ENCODE measurements at places on chromosomes 7 and 10.

DNA sequence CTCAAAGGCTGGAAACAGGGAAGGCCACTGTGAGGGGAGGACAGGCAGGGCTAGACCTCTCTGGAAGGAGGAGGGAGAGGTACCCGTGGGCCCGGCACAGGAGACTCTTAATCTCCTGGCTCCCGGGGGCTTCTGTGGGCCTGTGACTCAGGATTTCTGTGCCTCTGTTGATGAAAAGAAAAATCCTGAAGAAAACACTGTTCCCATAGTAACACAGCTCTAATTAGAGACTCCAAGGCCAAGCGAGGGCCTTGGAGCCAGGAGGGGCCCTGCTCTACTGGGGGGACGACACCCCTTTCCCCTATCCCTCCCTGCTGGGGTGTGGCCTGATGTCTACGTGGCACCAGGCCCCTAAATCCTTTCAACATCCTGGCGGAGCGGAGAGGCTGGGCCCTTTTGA, 174.1 kb upstream of the TNRC18 start:
- no peak for DNase-seq

DNA sequence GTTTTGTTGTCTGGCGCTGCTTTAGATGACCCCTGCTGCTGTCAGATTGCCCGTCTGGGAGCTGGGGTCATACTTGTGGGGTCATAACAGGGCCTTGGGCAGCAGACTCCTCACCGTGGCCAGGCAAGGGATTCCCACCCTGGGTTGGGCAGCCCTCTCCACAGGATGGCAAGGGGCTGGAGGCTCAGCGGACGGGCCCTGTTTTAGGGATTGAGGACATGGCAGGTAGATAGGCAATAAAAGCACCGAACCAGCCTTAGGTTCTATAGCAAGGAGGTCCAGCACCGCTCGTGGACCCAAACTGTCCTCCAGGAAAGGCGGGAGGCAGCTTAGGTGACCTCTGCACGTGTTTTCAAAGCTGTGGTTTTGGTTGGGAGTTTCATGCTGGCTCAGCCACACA, 60.0 kb downstream of the GRK5 start:
- DNase-seq = no peak

DNA sequence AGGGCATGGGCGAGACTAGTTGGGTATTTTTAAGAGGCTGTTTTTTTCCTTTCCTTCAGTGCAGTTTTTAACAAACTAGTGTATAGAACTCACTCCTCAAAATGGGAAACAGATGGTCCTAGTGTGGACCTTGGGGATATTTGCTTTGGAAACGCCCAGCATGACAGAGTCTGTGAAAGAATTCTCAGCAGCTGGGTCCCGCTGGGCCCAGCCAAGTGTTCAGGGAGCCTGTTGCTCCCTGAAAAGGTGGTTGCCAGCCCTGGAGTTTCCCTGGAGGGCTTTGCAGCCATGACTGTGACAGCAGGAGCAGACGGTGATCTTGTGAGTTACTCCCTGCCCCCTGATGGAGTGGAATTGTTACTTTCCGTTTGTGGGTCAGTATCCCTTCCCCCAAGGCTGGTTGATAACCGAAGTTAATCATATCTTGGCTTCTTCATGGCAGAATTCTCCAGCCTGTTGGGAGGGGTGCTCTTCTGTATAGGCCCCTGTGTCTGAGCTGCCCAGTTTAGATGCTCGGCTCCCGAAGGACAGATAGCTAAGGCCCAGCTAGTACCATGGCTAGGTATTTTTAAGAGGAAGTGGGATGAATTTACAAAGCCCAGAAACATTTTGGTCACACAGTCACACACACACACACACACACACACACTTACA, 278.6 kb upstream of the HABP2 start:
- DNase-seq = no peak

- DNase-seq = no peak
These were observed 162.1 kb downstream of the JAZF1 start for GRCh38 chr7:28018446-28018845.

DNA sequence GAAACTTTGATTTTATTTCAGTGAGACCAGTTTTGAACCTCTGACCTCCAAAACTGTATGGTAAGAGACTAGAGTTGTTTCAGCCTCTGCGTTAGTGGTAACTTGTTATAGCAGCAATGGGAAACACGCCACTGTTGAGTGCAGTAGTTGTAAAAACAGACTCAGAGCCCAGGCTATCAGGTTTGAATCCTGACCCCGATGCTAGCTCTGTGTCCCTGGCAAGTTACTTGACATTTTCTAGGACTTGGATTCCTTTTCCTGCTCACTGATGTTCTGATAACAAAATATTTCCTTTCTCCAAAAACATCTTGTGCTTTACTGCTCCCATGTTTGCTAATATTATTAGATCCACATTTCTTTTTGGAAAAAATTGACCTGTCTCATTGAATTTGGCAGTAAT, 131.0 kb downstream of the PLXDC2 start:
- DNase-seq = no peak

DNA sequence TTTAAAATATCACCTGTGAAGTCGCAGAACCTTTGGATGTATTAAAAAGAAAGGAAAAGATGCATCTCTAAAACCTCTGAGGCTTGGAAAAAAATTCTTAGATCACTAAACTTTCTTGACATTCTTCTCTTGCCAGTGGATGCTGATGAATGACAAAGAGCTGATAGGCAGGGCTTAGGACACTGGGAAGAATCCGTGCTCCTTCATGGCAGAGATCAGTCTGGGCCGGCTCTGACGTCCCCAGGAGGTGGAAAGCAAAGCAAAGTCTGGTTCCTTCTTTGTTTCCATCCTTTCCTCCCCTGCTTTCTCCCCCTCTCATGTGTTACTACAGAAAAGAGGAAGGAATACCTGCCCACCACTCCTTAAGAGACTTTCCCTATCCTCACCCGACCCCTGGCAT, 161.9 kb downstream of the PRKCQ start:
- DNase-seq = no peak

GRCh38 chr7:82741493-82741892, 297.9 kb upstream of the CACNA2D1 start:
- no peak for DNase-seq

- no peak for DNase-seq
These were observed 8.8 kb downstream of the GSTO2 start for GRCh38 chr10:104277785-104278184.

- DNase-seq = no peak
These were observed 8.9 kb upstream of the PNLIP start for GRCh38 chr10:116536810-116537209.

DNA sequence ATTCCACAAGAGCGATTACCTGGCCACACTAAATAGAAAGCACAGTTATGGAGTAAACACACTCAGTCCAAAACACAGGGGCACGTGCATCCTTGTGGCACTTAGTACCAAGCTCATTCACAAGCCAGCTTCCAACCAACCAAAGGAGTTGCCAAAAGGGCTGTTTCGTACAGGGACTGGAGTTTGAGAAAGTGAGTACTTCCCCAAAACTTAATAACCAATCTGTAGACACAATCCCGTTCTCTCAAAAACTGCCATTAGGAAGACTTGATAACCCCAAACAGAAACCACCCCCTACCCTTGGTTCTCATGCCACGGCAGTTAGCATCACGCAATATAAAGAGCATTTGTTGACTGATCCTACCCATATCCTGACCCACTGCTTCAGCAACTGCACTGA, 166.2 kb upstream of the ASAH2 start:
- DNase-seq = peak; percentile 20

GRCh38 chr7:85708221-85708620, 521.4 kb upstream of the SEMA3D start:
- DNase-seq = no peak
